RWPE2 (cell line): ENCODE measurements at places on chromosomes 1 and 21.

GRCh38 chr21:38448671-38449385, 49.4 kb downstream of the ERG start:
- H3K4me3 ChIP-seq = no peak overlapping the region
- DNase-seq = no peak
- H3K36me3 ChIP-seq = no peaks in the 10 kb centered on the region
- no peaks in the 10 kb centered on the region for H3K27me3 ChIP-seq
- H3K27ac ChIP-seq = no peak overlapping the region

- no peak overlapping the region for H3K4me3 ChIP-seq
- H3K27ac ChIP-seq = no peak overlapping the region
- no peak for DNase-seq
- H3K4me1 ChIP-seq = no peaks in the 10 kb centered on the region
- H3K36me3 ChIP-seq = peaks cover 17% of the 10 kb centered on the region
Observed at GRCh38 chr1:100982793-100983192, 42.8 kb downstream of the DPH5 start.

GRCh38 chr21:36047139-36047538, 13.2 kb downstream of the SETD4 start:
- no peak overlapping the region for H3K27ac ChIP-seq
- no peaks in the 10 kb centered on the region for H3K27me3 ChIP-seq
- H3K4me3 ChIP-seq = no peak overlapping the region
- H3K36me3 ChIP-seq = peaks cover 87% of the 10 kb centered on the region

DNA sequence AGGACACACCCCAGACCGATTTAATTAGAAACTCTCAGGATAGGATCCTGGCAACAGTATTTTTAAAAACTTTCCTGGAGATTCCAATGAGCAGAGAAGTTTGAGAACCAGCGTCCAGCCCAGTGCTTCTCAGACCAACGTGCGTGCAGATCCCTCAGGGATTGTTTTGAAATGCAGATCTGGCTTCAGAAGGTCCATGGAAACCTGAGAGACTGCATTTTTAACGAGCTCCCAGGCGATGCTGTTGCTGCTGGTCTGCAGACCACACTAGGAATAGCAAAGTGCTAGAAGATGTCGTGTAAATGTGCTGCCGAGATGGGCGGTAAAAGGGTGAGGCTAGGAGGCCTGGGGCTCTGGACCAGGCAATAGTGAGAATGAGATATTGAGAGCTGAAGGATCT, 18.4 kb upstream of the CASQ1 start:
- no peaks in the 10 kb centered on the region for H3K36me3 ChIP-seq
- H3K4me3 ChIP-seq = no peak overlapping the region
- H3K27me3 ChIP-seq = no peaks in the 10 kb centered on the region

- no peaks in the 10 kb centered on the region for H3K36me3 ChIP-seq
- no peaks in the 10 kb centered on the region for H3K27me3 ChIP-seq
- no peak overlapping the region for H3K27ac ChIP-seq
- no peak overlapping the region for H3K4me3 ChIP-seq
Observed at GRCh38 chr1:218969006-218969405, 204.7 kb upstream of the LYPLAL1 start.

GRCh38 chr1:214615109-214615508, 12.1 kb downstream of the CENPF start:
- no peak overlapping the region for H3K27ac ChIP-seq
- DNase-seq = no peak
- no peaks in the 10 kb centered on the region for H3K4me1 ChIP-seq

DNA sequence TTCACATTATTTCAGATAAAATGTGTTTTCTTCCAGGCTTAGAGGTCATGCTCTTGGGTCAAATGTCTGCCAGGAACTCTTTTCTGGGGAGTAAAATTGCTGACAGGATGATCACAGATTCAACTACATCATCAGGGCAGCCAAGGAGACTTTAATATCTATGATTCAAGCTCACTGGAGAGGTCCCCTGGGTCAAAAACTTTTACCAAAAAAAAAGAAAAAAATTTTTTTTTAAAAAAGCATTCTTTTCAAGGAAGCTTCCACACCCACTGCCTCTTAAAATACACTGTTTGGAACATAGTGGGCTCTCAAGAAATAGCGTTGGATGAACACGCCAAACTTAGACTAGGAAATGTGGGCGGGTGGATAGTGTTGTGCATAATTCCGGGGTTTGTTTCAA, 81.3 kb downstream of the TIAM1 start:
- DNase-seq = no peak
- H3K36me3 ChIP-seq = no peaks in the 10 kb centered on the region
- H3K27ac ChIP-seq = no peak overlapping the region
- H3K27me3 ChIP-seq = no peaks in the 10 kb centered on the region
- H3K4me1 ChIP-seq = no peaks in the 10 kb centered on the region

DNA sequence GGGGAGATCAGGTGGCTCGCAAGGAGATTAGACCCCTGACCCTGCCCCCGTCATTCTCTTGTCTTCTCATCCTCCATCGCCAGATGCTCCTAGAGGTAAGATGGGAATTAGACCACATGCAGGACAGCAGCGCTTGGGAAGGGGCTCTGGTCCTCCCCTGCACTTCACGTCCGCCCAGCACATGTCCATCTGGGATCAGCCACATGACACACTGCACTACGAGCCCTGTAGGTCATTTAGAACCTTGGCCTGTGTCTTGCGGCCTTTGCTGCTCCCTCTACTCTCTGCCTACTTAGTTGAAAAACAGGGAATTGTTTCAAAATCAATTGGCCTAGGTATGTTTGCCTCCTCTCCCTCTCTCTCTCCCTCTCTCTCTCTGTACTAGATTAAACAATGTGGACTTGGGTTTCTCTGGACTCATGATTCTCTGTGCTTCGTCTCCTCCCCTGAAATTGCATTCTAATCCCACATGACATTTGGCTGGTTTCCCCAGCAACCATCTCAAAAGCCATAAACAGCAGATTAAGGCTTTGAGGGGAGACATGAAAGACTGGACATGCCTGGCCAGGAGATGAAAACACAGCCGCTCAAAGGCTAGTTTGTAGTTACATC, 3.8 kb upstream of the NCMAP start:
- H3K27me3 ChIP-seq = no peaks in the 10 kb centered on the region
- no peaks in the 10 kb centered on the region for H3K36me3 ChIP-seq
- H3K4me1 ChIP-seq = no peaks in the 10 kb centered on the region
- DNase-seq = no peak
- no peak overlapping the region for H3K27ac ChIP-seq
